ENCODE measurements at places on chromosomes 7 and 10. TPM values are rescaled to one million over a fixed set of nuclear protein-coding genes. Genes with fewer than 3 reads are reported as not detected.

The CALHM3 gene
- total RNA-seq, result not detected

The GIMAP2 gene
- not detected for total RNA-seq

The UBE3C gene
- 70.2 TPM for total RNA-seq

The SPDYE9 gene
- not detected for total RNA-seq

The KLF6 gene
- 40.6 TPM for total RNA-seq

The COL1A2 gene
- 17.6 TPM for total RNA-seq

The TMEM229A gene
- not detected for total RNA-seq

The VWDE gene
- 5.1 TPM for total RNA-seq

The TMEM213 gene
- not detected for total RNA-seq

The GDF2 gene
- not detected for total RNA-seq

The TLX1 gene
- total RNA-seq, result 2.2 TPM

The PON3 gene
- not detected for total RNA-seq

The RBP3 gene
- not detected for total RNA-seq

The ARMS2 gene
- not detected for total RNA-seq

The PILRA gene
- not detected for total RNA-seq

The SPACDR gene
- total RNA-seq, result not detected

The IFIT3 gene
- total RNA-seq, result 0.93 TPM

The NRAP gene
- not detected for total RNA-seq

The RHOBTB1 gene
- 4.8 TPM for total RNA-seq

The GPR146 gene
- 0.14 TPM for total RNA-seq

The CNTNAP2 gene
- total RNA-seq, result 4.3 TPM

The C7orf57 gene
- total RNA-seq, result 0.14 TPM

The C10orf62 gene
- total RNA-seq, result not detected

The PIK3CG gene
- not detected for total RNA-seq

The PAX4 gene
- not detected for total RNA-seq

The TMEM273 gene
- total RNA-seq, result not detected

The PTPRE gene
- total RNA-seq, result 11.1 TPM

The ZCCHC24 gene
- 2.5 TPM for total RNA-seq

The NODAL gene
- total RNA-seq, result not detected

The PDLIM1 gene
- total RNA-seq, result 148 TPM

The PLPP4 gene
- total RNA-seq, result not detected

The PNLIPRP3 gene
- total RNA-seq, result 13.5 TPM

The CPN1 gene
- total RNA-seq, result not detected

The ITIH5 gene
- not detected for total RNA-seq

The CCDC71L gene
- 24.9 TPM for total RNA-seq

The ANTXRL gene
- total RNA-seq, result not detected

The PLA2G12B gene
- total RNA-seq, result not detected

The HOXA11 gene
- total RNA-seq, result not detected

The BTBD16 gene
- total RNA-seq, result 0.14 TPM

The CRTAC1 gene
- total RNA-seq, result not detected

The CABCOCO1 gene
- not detected for total RNA-seq

The DENND2A gene
- 0.42 TPM for total RNA-seq

The VPS37D gene
- 2.3 TPM for total RNA-seq

The ARHGAP22 gene
- 9.3 TPM for total RNA-seq

The ANAPC16 gene
- 36.6 TPM for total RNA-seq

The FXYD4 gene
- total RNA-seq, result not detected
